Mucosa of gallbladder (tissue), 1 donor: ENCODE measurements at places on chromosomes 3 and 15. TPM values are rescaled to one million over a fixed set of nuclear protein-coding genes. Genes with fewer than 3 reads are reported as not detected.

- no peak for DNase-seq
Measured at GRCh38 chr15:69200832-69201745, 40.7 kb downstream of the GLCE start.

GRCh38 chr3:64650715-64651114 lies 37.1 kb downstream of the ADAMTS9 start:
- DNase-seq = no peak

DNA sequence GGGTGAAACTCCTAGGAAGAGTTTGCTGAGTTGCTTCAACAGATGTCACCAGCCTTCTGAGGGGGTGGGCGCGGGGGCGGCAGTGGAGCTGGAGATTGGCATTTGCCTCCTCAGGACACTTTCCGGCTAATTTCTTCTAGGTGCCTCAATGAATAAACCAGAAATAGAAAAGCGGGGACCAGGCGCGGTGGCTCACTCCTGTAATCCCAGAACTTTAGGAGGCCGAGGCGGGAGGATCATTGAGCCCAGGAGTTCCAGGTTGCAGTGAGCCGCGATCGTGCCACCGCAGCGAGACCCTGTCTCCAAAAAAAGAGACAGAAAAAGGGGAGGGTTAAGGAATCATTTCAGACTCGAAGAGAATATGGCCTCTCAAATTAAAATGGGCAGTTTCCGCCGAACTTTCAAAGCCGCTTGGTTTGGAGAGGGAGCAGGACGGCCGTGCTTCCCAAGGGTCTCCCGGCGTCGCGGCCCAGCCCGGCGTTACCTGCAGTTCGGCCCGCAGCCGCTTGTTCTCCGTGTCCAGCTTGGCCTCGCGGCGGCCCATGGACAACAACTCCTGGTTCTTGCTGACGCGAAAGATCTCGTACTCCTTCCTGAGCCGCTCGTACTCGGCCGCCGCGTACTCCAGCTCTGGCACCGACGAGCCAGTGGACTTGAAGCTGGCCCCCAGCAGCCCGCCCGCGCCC lies 587 bp downstream of the NPHP3 start:
- DNase-seq = peak; percentile 62

RTP1 gene
- not detected for total RNA-seq
